ENCODE measurements at places on chromosomes 5 and 9.
A peak's percentile ranks its signal among the peaks of the same experiment; 100 is the strongest.

- H3K36me3 ChIP-seq, result no peaks in the 10 kb centered on the region
- no peak overlapping the region for H3K4me3 ChIP-seq
- no peaks in the 10 kb centered on the region for H3K4me1 ChIP-seq
- no peak for DNase-seq
- H3K27ac ChIP-seq, result no peak overlapping the region
- H3K27me3 ChIP-seq, result no peaks in the 10 kb centered on the region
Measured at GRCh38 chr5:24606971-24607370, 37.8 kb downstream of the CDH10 start.

DNA sequence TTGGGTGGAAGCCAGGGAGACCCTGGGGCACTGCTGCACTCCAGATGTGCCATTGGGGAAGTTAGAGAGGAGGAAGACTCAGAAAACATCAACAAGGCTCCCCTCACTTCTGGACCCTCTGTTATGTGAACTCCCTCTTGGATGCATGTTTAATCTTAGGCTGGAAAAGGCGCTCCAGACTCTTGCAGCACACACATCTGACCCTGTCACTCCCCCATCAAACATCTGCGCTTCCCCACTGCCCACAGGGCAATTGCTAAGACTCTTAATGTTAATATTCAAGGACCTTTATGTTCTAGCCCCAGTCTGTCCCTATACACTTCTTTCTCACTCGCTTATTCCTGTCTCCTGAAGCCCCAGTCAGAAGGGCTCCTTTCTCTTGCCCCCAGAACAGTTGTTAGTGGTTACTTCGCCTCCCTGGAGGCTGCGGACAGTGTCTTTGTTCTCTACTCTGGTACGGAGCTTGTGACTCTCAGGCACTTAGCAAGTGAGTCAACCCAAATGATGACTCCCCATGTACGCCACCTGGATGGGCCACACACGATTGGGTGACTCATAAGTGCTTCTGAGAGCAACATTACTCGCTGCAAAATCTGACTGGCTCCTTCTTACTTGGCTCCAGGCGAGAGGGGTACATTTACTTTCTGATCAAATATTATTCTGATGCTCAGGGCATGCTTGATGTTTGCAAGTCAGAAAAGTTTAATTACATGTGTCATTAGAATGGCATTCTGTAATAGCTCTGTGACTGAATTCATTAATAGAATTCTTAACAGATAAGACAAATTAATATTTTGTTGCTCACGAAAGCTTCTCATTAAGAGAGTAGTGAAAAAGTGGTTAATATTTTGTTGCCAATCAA is 193.6 kb downstream of the HSPA4 start:
- DNase-seq, result no peak
- H3K4me1 ChIP-seq, result no peaks in the 10 kb centered on the region
- no peak overlapping the region for H3K4me3 ChIP-seq
- no peak overlapping the region for H3K27ac ChIP-seq
- H3K36me3 ChIP-seq, result no peaks in the 10 kb centered on the region

- peak; percentile 93 for DNase-seq
- H3K4me3 ChIP-seq, result no peak overlapping the region
- peak overlapping the region; percentile 96 for H3K27ac ChIP-seq
- no peaks in the 10 kb centered on the region for H3K27me3 ChIP-seq
- H3K4me1 ChIP-seq, result peaks cover 48% of the 10 kb centered on the region
- no peaks in the 10 kb centered on the region for H3K36me3 ChIP-seq
Measured at GRCh38 chr5:150180241-150181026, 9.4 kb upstream of the SLC6A7 start.

GRCh38 chr9:91678807-91679580 is 255.4 kb upstream of the NFIL3 start:
- H3K27ac ChIP-seq, result no peak overlapping the region
- H3K36me3 ChIP-seq, result no peaks in the 10 kb centered on the region
- no peak for DNase-seq
- no peak overlapping the region for H3K4me3 ChIP-seq
- H3K27me3 ChIP-seq, result peaks cover 17% of the 10 kb centered on the region
- H3K4me1 ChIP-seq, result no peaks in the 10 kb centered on the region

GRCh38 chr5:16654647-16655334 is 38.0 kb upstream of the RETREG1 start:
- no peak for DNase-seq
- H3K27ac ChIP-seq, result no peak overlapping the region
- no peak overlapping the region for H3K4me3 ChIP-seq
- peaks cover 3% of the 10 kb centered on the region for H3K27me3 ChIP-seq
- no peaks in the 10 kb centered on the region for H3K4me1 ChIP-seq
- no peaks in the 10 kb centered on the region for H3K36me3 ChIP-seq

GRCh38 chr9:131650254-131650653 is 89.6 kb downstream of the RAPGEF1 start:
- no peak overlapping the region for H3K4me3 ChIP-seq
- H3K4me1 ChIP-seq, result no peaks in the 10 kb centered on the region
- H3K27ac ChIP-seq, result peak overlapping the region; percentile 15
- peaks cover 13% of the 10 kb centered on the region for H3K36me3 ChIP-seq
- peak; percentile 84 for DNase-seq

All from tibial artery (tissue), 4 donors.